T-cell (primary cell): ENCODE measurements at places on chromosomes 3 and 15.

GRCh38 chr3:110180733-110181132 lies 843.4 kb upstream of the DPPA4 start:
- no peak overlapping the region for H3K27ac ChIP-seq
- no peak for DNase-seq
- no peak overlapping the region for H3K4me3 ChIP-seq
- no peaks in the 10 kb centered on the region for H3K4me1 ChIP-seq

- no peaks in the 10 kb centered on the region for H3K27me3 ChIP-seq
- peak overlapping the region; percentile 92 for H3K27ac ChIP-seq
- DNase-seq: no peak
- no peak overlapping the region for H3K4me3 ChIP-seq
- peaks cover 91% of the 10 kb centered on the region for H3K4me1 ChIP-seq
These were observed 19.4 kb downstream of the TGFBR2 start for GRCh38 chr3:30625541-30626438.

- no peaks in the 10 kb centered on the region for H3K36me3 ChIP-seq
- DNase-seq: no peak
- H3K4me1 ChIP-seq: no peaks in the 10 kb centered on the region
- no peak overlapping the region for H3K27ac ChIP-seq
- peaks cover 4% of the 10 kb centered on the region for H3K27me3 ChIP-seq
- H3K4me3 ChIP-seq: no peak overlapping the region
These were observed 136.0 kb upstream of the PTPRG start for GRCh38 chr3:61425356-61425755.

DNA sequence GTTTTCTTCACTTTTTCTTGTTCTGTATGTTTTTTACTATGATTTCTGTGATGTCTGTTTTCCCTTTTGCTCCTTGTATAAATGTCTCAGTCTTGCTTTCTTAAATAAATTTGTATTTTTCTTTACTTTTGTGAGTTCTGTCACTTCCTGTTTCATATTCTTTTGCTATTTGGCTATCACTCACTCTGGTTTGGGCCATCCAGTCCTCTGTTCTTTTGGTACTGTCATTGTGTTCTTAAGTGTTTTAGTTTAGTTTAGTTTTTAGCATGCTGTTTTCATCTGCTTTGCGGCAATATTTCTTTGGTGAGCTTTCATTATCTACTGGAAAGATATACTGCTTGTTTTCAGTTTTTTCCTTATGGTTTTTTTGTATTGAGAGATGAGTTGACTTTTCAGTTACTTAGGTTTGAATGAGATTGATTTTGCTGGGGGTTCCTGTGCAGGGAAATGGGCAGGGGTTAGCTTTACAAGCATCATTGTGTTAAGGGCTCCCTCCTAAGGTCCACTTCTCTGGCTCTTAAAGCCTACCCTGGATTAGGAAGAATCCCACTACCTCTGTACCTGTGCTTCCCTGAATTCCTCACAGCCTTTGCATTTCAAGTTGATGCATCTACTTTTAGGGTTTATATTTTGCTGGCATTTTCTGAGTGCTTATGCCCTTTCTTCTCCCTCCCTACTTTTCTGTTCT lies 35.1 kb downstream of the PDCD6IP start:
- DNase-seq: no peak
- H3K27ac ChIP-seq: no peak overlapping the region
- no peaks in the 10 kb centered on the region for H3K27me3 ChIP-seq
- H3K4me1 ChIP-seq: no peaks in the 10 kb centered on the region
- H3K36me3 ChIP-seq: no peaks in the 10 kb centered on the region
- H3K4me3 ChIP-seq: no peak overlapping the region

DNA sequence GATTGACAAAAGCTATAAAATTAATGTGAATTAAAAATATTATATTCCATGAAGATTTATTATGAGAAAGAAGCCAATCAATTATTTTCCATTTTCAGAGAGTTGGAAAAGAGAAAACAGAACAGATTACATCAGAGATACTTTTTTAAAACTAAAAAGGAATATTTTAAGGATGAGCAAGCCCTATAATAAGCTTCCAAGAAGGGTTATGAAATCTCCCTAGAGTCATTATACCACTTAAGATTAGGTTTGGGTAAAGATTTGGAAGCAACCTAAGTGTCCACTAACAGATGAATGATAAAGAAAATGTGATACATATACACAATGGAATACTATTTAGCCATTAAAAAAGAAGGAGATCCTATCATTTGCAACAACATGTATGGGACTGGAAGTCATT lies 51.6 kb upstream of the FSIP1 start:
- DNase-seq: no peak
- no peaks in the 10 kb centered on the region for H3K36me3 ChIP-seq
- H3K27me3 ChIP-seq: no peaks in the 10 kb centered on the region

DNA sequence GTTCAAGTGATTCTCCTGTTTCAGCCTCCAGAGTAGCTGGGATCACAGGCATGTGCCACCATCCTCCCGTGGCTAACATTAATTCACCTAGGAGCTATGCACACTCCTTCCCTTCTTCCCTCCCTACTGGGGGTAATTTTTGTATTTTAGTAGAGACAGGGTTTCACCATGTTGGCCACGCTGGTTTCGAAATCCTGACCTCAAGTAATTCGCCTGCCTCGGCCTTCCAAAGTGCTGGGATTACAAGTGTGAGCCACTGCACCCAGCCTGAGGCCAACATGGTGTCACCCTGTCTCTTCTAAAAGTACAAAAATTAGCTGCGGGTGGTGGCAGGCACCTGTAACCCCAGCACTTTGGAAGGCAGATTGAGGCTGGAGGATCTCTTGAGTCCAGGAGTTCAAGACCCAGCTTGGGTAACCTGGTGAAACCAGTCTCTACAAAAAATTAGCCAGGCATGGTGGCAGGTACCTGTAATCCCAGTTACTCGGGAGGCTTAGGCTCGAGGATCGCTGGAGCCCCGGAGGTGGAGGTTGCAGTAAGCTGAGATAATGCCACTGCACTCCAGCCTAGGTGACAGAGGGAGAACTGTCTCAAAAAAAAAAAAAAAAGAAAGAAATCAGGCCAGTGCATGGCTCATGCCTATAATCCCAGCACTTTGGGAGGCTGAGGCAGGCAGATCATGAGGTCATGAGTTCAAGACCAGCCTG lies 6.1 kb downstream of the RNU5B-1 start:
- H3K36me3 ChIP-seq: no peaks in the 10 kb centered on the region
- H3K4me1 ChIP-seq: no peaks in the 10 kb centered on the region
- no peak for DNase-seq

- H3K27ac ChIP-seq: no peak overlapping the region
- no peak for DNase-seq
- H3K36me3 ChIP-seq: no peaks in the 10 kb centered on the region
- H3K4me3 ChIP-seq: no peak overlapping the region
- H3K4me1 ChIP-seq: no peaks in the 10 kb centered on the region
These were observed 140.5 kb downstream of the SPATA16 start for GRCh38 chr3:173000553-173000952.

GRCh38 chr3:72488738-72489035 lies 359.6 kb downstream of the SHQ1 start:
- H3K27me3 ChIP-seq: no peaks in the 10 kb centered on the region
- no peak for DNase-seq
- H3K27ac ChIP-seq: no peak overlapping the region
- no peaks in the 10 kb centered on the region for H3K4me1 ChIP-seq

- H3K36me3 ChIP-seq: no peaks in the 10 kb centered on the region
- H3K27ac ChIP-seq: no peak overlapping the region
- no peak overlapping the region for H3K4me3 ChIP-seq
- H3K4me1 ChIP-seq: no peaks in the 10 kb centered on the region
- no peak for DNase-seq
These were observed 158.8 kb downstream of the CLSTN2 start for GRCh38 chr3:140093742-140094141.

GRCh38 chr15:86849558-86850285 lies 770.1 kb downstream of the AGBL1 start:
- peaks cover 3% of the 10 kb centered on the region for H3K27me3 ChIP-seq
- H3K36me3 ChIP-seq: no peaks in the 10 kb centered on the region
- H3K27ac ChIP-seq: no peak overlapping the region
- no peak overlapping the region for H3K4me3 ChIP-seq

DNA sequence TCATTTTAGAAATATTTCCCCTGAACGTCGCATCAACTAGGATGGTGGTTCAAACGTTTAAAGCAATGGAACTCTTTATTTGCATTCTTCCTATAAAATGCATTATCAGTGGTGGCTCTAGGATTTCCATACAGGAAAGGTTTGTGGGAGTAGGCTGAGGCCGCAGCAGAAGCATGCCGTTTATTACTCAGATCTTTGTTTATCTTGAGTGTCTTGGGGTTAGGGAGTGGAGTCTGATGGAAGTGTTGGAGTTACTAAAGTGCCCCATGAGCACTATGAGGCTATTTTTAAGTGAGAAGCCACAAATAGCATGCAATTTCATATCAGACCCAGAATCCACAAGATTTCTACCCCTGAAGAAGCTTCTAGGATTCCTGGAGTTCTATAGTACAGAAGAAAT lies 26.2 kb downstream of the ATOSA start:
- H3K27me3 ChIP-seq: no peaks in the 10 kb centered on the region
- peaks cover 33% of the 10 kb centered on the region for H3K36me3 ChIP-seq
- DNase-seq: no peak
- no peak overlapping the region for H3K4me3 ChIP-seq

DNA sequence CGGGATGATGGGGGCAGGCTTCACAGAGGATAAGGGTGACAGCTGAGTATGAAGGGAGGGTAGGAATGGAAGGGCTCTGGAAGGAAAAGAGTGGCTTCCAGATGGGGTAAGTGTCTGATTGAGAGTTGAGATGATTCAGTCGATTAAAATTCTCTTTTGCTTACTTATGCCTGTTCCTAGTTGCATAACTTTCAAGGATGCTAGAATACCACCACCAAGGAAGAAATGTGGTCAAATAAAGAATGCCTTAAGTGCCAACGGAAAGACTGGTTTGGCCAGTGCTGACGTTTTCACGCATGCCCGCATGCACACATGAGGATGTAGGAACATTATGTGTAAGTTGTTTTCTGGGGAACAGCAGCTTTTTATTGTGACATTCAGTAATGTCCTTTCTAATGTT lies 263.4 kb upstream of the WNT5A start:
- DNase-seq: no peak
- H3K27ac ChIP-seq: no peak overlapping the region
- H3K36me3 ChIP-seq: no peaks in the 10 kb centered on the region

- no peaks in the 10 kb centered on the region for H3K27me3 ChIP-seq
- no peaks in the 10 kb centered on the region for H3K36me3 ChIP-seq
- no peak overlapping the region for H3K27ac ChIP-seq
- no peaks in the 10 kb centered on the region for H3K4me1 ChIP-seq
- no peak overlapping the region for H3K4me3 ChIP-seq
- no peak for DNase-seq
These were observed 369.5 kb upstream of the THBS1 start for GRCh38 chr15:39211108-39211979.

DNA sequence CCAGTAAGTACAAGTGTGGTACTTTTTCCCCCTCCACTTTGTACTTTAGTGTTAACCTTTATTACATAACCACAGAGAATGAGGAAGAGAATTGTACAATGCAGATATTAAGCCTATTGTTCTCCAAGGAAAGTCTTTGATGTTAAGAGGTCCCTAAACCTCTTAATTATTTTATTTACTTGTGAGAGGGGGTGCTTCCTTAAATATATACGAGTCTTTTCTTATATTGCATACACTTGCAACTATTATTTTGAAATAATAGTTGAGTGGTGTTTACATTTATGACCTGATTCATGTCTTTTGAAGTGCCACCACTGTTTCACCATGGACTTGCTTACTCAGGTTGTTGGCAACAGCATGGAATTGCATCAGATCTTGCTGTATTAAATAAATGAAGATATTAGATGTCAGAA lies 10.1 kb downstream of the USP3 start:
- no peak for DNase-seq
- no peaks in the 10 kb centered on the region for H3K36me3 ChIP-seq
- H3K4me3 ChIP-seq: no peak overlapping the region
- H3K27me3 ChIP-seq: no peaks in the 10 kb centered on the region
- H3K27ac ChIP-seq: peak overlapping the region; percentile 7

DNA sequence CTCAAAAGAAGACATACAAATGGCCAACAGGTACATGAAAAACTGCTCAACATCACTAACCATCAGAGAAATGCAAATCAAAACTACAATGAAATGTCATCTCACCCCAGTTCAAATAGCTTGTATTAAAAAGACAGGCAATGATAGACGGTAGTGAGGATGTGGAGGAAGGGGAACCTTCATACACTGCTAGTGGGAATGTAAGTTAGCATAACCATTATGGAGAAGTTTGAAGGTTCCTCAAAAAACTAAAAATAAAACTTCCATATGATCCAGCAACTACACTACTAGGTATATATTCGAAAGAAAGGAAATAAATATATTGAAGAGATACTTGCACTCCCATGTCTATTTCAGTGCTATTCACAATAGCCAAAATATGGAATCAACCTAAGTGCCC lies 62.8 kb upstream of the PPARG start:
- H3K36me3 ChIP-seq: no peaks in the 10 kb centered on the region
- H3K27ac ChIP-seq: no peak overlapping the region
- DNase-seq: no peak
- H3K4me1 ChIP-seq: no peaks in the 10 kb centered on the region
- H3K4me3 ChIP-seq: no peak overlapping the region

DNA sequence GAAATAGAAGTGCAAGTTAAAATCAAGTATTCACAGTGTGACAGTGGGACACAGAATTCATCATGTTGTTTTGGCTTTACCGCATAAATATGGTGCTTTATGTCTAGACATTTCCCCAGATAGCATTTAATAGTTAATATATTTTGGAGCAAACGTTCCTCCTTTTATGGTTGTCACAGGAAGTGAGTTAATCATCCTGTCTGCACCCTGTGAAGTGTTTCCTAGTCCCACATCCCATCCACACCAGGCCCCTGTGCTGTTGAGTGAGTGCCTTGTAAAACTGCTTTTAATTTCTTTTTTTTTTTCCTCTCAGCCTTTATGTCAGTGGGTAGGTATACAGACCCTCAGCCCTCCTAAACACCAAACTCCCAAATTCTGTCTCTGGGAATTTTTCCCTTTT lies 393.7 kb downstream of the FEZF2 start:
- H3K27me3 ChIP-seq: no peaks in the 10 kb centered on the region
- H3K36me3 ChIP-seq: no peaks in the 10 kb centered on the region
- DNase-seq: no peak

- no peaks in the 10 kb centered on the region for H3K4me1 ChIP-seq
- H3K36me3 ChIP-seq: no peaks in the 10 kb centered on the region
- H3K4me3 ChIP-seq: no peak overlapping the region
- H3K27ac ChIP-seq: no peak overlapping the region
- peaks cover 3% of the 10 kb centered on the region for H3K27me3 ChIP-seq
These were observed 16.4 kb upstream of the ALDH1A3 start for GRCh38 chr15:100863075-100863795.

- H3K27ac ChIP-seq: no peak overlapping the region
- H3K27me3 ChIP-seq: no peaks in the 10 kb centered on the region
- DNase-seq: no peak
- no peak overlapping the region for H3K4me3 ChIP-seq
- no peaks in the 10 kb centered on the region for H3K4me1 ChIP-seq
These were observed 145.2 kb upstream of the CBLB start for GRCh38 chr3:106013971-106014370.

DNA sequence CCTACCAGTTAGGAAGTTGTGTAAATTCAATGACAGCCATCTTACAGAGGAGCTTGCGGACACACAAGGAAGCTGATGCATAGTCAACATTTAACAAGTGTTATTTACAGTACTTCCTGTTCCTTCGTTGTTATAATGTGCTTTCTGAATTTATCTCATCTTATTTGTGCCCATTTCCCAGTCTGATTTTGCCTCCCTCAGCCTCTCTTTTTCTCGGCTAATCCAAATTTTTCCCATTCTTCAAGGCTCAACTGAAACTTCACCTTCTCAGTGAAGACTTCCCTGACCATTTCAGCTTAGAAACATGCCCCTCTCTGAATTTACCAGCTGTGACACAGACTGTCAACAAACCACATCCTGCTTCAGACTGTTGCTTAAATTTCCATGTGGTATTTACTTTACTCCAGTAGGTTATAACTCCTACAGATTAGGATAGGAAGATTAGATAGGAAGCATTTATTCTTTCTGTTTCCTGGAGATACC lies 55.7 kb upstream of the CP start:
- H3K4me3 ChIP-seq: no peak overlapping the region
- peaks cover 6% of the 10 kb centered on the region for H3K4me1 ChIP-seq
- H3K27me3 ChIP-seq: no peaks in the 10 kb centered on the region
- H3K27ac ChIP-seq: peak overlapping the region; percentile 43
